ENCODE measurements at places on chromosomes 16 and 17.

DNA sequence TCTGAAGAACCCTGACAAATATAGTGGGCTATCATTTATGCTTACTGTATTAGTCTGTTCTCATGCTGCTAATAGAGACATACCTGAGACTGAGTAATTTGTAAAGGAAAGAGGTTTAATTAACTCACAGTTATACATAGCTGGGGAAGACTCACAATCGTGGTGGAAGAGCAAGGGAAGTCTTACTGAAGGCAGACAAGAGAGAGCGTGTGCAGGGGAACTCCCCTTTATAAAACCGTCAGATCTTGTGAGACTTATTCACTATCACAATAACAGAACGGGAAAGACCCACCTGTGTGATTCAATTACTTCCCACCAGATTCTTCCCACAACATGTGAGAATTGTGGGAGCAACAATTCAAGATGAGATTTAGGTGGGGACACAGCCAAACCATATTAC is 526.8 kb upstream of the GOT2 start:
- no peak for DNase-seq

DNA sequence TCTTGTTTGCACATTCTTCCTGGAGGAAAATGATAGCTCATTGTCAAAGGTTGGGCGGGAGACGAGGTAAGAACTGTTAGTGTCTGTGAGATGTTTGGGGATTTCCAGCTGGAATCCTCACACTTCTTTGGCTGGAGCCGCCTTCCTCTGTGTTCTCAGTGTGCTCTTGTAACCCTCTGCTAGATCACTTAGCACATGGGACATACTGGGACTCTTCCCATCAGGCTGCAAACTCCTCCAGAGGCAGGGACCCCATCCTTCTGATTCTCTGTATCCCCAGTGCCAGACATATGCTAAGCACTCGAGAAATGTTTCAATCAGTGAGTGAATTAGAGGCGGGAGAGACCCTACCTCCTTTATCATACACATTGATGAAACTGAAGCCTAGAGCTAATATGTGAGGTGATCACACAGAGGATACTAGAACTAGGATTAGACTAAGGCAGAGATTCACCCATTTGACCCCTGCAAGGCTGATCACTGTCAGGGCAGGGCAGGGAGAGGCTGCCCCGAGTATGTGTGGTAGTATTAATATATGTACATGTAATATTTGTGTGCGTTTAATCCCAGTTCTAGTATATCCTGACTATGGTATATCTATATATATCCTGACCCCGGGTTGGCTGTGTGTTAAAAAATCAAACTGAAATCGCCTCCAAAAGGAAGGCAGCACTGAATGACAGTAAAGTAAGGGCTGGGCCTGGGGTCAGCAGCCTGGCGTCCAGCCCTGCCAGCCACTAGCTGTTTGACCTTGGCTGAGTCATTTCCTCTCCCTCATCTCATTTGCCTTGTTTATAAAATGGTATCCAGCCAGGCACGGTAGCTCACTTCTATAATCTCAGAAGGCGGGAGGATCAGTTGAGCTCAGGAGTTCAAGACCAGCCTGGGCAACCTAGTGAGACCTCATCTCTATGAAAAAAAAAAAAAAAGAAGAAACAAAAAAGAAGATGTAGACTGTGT is 75.5 kb upstream of the TBX2 start:
- no peak for DNase-seq

GRCh38 chr16:51141106-51141505 is 10.0 kb downstream of the SALL1 start:
- no peak for DNase-seq

DNA sequence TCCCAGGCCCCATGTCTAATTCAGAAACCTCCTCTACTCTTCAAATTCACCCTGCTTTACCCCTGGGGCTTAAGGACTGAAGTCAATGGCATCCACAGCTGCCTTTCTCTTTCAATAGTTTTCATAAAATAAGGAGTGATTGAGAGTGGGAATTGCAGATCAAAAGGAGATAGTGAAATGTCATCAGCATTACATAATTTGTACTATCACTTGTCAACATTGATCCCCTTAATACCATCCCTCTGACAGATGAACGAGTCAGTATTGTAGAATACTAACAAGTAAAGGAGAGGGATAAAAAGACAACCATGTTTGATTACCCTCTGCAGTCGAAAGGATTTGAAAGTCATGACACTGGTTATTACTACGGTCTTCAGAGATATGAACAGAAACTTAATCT is 212.4 kb downstream of the TMEM114 start:
- DNase-seq = no peak

DNA sequence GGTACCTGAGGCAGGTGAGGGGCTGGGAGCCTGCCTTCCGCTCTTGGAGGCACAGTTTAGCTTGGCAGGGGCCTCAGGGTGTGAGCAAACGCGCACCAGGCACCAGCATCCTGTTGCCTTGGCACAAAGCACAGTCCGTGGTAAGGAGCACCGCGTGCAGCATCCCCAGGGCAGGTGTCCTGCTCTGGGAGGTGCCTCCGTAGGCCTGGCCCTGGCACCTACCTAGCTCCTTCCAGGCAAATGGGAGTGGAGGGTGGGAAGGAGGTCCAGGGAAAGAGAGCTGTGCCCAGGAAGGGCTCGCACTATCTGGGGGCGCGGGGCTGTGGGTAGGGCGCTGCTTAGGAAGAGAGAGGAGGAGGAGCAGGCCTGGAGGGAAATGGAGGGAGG is 3.1 kb upstream of the GSE1 start:
- no peak for DNase-seq

DNA sequence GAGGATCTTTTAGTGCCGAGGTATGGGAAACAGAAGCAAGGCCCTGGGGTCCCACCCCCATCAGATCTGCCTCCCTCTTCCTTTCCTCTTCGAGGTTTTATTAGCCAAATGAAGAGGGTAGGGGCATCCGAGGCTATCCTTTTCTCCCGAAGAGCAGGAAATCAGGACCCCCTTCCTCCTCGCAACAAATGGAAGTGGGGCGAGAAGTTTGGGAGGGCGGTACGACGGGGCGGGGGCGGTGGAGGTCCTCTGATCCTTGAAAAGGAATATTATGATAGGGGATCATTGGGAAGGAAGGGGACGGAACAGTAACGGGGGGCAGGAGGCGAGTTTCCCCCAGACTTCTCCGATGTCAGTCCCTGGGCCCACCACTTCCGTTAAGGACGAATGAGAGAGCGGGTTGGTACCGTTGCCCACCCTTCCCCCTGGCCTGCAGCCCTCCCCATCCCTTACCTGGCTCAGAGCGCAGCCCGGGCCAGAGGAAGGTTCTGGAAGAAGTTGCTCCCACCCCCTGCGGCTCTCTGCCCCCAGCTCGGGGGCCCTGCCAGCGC is 309 bp downstream of the FOXJ1 start:
- DNase-seq = no peak

- no peak for DNase-seq
Measured at GRCh38 chr16:80664226-80664625, 123.4 kb downstream of the DYNLRB2 start.

DNA sequence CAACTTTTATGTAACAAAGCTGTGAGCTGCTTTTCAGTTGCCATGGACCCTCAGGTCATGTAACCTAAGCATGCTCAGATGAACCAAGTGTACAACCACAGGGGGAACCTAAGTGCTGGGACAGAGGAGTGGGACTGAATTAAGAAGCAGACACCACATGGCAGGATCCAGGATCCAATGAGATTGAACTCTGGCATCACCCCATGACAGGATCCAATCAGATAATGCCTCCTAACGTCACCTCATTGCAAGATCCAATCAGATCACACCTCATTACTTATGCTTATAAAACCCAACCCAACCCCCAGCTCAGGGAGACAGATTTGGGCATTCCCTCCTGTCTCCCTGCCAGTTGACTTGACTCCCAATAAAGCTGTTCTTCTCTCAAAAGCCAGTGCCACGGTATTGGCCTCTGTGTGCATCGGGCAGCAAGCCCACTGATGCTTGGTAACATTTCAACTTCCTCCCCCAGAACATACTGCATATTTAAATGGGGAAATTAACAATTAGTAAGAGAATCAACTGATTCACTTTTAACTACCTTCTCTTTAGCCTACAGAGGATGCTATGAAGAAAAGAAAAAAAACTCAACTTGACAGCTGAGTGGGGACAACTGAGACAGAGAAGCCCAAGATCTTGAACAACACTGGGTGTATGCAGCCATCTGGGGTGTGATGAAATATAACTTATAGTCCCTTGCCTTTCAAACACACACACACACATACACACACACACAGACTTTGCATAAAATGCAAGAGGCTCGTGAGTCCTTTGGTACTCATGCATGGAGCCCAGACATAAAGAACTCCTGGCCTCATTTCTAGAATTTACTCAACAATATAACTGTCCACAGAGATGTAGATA is 148.4 kb downstream of the SLC39A11 start:
- no peak for DNase-seq

DNA sequence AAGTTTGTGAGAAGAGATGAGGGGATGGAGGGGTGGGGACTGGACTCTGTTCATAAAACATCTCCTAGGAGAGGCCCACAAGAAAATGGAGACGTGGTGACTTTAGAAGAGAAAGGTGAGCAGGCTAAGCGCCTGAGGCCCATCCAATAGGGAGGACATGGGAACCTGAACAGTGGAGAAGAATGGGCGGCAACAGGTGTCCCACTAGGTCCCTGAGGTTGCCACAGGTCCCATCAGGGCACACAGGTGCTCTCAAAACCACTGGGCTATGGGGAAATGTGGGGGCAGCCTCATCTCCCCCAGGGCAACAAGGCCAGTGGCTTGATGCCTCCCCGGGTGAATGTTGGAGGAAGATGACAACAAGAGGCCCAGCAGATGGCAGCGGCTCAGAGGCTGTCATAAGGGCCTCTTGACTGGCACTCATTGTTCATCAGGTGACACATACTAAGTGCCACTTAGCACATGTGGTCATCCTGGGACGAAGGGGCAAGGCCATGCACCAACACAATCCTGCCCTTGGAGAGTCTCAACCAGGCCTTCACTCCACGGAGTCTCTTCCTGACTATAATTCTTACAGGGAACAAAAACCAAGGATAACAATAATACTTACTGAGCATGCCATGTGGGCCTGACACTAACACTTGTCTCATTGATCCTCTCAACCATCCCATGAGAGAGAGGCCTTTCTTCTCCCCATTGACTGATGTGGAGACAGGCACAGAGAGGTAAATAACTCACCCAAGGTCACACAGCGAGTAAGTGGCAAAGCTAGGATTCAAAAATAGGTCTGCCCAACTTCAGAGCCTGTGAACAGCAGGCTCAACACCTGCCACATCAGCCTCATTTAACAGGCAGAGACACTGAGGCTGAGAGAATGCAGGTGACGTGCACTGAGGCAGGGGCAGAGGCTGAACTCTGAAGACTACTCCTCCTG is 38.0 kb downstream of the CUEDC1 start:
- DNase-seq = no peak
